Erythroblast (primary cell): ENCODE measurements at places on chromosomes 11 and 22.

- no peak for DNase-seq
These were observed 103.7 kb downstream of the ZBTB16 start for GRCh38 chr11:114163229-114163631.

- DNase-seq = no peak
These were observed 165.1 kb downstream of the CEP164 start for GRCh38 chr11:117492578-117493251.

- no peak for DNase-seq
These were observed 44.1 kb downstream of the MYH9 start for GRCh38 chr22:36343720-36344105.

DNA sequence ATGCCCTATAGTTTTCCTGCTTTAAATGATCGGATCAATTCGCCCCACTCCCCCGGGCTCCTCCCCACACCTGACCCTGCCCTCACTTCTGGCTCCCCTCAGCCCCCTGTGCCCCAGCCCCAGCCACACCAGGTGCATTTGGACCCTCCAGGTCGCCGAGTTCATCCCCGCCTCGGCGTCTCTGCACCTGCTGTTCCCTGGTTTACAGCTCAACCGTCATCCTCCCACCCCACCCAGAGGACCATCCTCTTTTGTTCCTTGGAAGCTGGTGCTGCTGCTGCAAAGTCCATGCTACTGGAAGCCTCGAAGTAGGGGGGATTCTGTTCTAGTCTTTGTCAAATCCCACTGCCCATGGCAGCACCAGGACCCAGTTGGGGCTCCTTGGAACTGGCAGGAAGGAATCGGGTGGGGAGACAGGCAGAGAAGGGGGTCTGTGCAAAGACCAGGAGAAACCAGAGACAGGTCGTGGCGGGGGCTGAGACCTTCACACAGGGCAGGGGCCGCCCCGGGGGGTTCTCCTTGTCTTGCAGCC lies 4.5 kb upstream of the MUC5B start:
- DNase-seq = no peak

GRCh38 chr11:44840521-44841251 lies 110.0 kb downstream of the TP53I11 start:
- DNase-seq = no peak

- DNase-seq = no peak
These were observed 4.6 kb upstream of the TALDO1 start for GRCh38 chr11:742571-743201.

- no peak for DNase-seq
These were observed 340.4 kb downstream of the ETS1 start for GRCh38 chr11:128246810-128247594.

- DNase-seq = peak; percentile 55
These were observed 2.9 kb upstream of the TUBGCP6 start for GRCh38 chr22:50247748-50248147.

- no peak for DNase-seq
These were observed 695.6 kb downstream of the CNTN5 start for GRCh38 chr11:99716302-99716701.

DNA sequence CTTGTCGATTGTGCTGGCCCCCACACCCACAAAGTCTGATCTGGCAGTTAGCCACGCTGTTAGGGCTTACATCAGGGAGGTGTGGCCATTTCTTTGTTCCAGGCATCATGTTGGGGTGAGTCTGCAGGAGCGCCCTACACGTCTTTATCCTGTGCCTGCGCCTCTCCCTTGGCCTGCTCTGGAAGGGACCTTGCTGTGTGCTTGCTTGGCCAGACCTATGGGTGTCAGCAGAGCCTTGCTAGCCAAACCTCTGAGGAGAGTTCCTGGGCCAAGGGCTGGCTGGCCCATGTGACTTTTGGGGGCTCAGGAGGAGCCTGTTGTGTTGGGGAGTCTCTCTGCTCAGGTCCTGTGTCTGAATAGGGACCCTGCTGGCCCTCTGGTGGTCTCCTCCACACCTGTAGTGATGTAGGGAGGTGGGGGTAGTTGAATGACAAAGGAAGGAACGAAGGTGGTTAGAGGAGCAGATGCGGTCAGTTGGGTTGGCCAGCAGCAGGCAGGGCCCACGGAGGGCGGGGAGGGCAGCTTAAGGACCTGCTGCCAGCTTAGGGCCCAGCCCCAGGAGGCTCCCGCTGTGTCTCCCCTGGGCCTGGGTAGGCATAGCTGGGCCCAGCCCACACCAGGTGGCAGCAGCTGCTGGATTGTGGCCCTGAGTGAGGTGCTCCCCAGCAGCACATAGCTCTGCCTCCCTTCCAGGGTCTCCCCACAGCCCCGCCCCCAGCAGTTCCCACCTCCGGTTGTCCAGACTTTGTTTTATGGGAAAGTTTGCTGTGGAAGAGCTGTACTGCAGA lies 7.9 kb downstream of the PPIL2 start:
- DNase-seq = no peak

- no peak for DNase-seq
These were observed 148.3 kb upstream of the RASSF10 start for GRCh38 chr11:12860827-12861226.

DNA sequence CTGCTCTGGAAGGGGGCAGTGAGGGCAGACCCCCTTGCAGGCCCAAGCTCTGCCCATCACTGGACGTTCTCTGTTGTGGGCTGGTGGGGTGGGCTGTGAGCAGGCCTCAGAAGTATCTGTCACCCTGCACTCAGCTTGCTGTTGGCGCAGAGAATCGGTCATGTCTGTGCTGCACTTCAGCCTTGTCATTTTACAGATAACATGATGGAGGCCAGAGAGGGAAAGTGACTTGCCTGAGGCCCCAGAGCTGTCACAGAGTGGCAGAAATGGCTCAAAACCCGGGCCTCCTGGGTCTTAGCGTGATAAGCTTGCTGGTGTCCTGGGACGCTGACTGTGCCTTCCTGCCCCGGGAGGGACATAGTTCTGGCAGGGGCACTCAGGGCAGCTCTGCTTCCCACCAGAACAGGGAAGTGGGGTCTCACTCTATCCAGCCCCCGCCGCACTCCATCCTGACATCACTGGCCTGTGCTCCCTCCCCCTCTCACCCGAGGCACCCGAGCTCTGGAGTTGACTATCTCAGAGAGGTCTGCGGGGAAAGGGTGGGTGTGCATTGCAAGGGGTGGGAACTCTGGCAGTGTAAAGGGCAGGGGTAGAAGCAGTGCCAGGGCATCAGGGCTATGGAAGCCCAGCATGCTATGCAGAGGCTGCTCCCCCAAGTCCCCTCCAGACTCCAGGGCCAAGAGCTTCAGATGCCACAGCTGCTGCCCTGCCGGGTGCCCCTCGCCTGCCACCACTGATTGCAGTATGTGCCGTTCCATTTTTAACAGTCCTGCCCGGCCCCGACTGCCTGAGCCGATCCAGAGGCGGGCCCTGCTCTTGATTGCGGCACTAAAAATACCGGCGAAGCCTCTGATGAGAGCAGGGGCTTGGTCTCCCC lies 50.4 kb upstream of the NECTIN1 start:
- DNase-seq = no peak

DNA sequence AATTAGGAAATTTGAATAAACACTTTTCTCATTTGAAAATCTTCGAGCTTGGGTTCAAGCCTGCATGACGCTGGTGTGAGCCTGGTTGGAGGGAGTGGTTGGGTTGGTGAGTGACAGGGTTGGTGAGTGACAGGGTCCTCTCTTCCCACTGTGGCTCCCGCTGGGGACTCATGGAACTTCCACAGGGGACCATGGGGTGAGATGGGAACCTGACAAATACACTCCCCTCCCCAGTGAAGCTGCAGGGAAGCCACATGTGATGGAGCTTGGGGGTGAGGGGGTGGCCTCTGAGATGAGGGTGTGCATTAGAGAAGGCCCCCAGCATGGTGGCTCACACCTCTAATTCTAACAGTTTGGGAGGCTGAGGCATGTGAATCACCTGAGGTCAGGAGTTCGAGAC lies 66.8 kb downstream of the RTL6 start:
- DNase-seq = no peak

GRCh38 chr11:117928446-117929141 lies 608 bp downstream of the TMPRSS13 start:
- DNase-seq = no peak

- no peak for DNase-seq
These were observed 593.5 kb downstream of the TBC1D22A start for GRCh38 chr22:47355776-47356510.

DNA sequence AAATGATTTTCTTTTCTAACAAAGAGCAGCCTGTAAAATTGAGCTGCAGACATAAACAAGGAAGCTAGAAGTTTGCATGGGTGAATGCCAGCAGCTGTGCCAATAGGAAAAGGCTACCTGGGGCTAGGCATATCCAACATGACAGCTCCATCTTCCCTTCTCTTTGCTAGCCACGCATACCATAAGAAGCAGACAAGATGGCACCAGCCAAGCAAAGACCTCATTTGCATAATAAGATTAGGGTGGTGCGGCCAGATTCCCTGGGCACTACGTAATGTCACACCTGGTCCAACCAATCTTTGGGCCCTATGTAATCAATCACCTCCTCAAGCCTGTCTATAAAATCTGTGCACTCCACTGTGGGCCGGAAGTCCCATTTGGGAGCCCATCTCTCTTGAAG lies 108.3 kb downstream of the SWAP70 start:
- DNase-seq = no peak

GRCh38 chr11:124167826-124168231 lies 15.3 kb upstream of the OR10D3 start:
- DNase-seq = no peak

DNA sequence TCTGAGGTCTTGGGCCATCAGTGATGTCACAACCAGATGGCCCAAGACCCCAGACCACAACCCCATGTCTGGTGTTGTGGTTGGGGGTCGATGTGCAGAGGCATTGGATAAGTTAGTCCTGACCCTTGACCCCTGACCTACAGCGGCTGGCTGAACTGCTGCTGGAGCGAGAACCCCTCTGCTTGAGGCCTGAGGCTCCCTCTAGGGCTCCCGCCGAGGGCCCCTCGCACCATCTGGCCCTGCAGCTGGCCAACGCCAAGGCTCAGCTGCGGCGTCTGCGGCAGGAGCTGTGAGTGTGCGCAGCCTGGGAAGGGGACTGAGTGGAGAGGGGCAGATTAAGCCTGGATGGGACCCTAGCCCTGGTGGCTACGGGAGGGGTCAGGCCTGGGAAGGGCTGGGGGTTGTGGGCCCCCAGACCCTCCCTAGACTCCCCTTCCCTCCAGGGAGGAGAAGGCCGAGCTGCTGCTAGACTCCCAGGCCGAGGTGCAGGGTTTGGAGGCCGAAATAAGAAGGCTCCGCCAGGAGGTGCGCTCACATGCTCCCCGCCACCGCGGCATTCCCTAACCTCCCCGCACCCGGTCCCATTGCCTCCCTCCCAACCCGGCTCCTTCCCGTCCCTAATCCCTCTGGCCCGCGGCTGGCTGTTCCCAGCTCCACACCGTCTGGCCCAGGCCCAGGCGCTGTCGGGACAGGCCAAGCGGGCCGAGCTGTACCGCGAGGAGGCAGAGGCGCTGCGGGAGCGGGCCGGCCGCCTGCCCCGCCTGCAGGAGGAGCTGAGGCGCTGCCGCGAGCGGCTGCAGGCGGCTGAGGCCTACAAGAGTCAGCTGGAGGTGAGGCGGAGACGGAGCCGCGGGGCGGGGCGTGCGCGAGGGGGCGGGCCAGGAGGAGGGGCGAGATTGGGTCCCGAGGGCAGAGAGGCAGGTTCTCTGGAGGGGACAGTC lies 2.1 kb downstream of the CCDC88B start:
- DNase-seq = peak; percentile 97

DNA sequence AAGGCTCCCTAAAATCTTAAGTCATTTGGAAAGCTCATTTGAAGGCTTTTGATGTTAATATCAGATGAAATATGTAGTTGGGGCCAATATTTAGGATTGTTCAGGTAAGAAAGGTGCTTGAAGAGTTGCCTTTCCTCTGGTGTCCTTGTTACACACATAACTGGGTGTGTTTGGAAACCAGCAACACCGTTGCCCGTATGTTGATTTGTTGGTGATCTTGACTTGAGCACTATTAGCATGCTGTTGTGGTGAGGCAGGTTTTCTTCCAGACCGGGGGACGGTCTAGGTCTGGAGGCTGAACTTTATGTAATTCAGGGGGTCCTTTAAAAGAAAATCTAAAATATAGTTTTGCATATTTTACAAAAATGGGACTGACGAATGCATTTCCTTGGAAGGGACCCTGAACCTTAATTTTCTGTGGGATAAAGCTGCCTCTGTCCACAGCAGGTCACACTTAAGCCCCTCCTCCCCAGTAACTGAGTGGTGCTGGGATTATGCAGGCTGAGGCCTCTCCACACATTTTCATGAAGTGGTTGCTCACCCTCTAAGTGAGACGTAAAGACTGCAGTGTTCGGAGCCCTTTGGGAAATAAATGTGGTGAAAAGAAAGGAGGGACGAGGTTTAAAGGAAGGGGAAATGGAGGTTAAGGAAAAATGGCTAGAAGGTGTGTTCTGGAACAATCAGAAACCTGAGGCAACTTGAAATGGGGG lies 1.8 kb downstream of the YWHAH start:
- peak; percentile 45 for DNase-seq

- DNase-seq = no peak
These were observed 9.8 kb downstream of the THAP12 start for GRCh38 chr11:76371170-76371569.

DNA sequence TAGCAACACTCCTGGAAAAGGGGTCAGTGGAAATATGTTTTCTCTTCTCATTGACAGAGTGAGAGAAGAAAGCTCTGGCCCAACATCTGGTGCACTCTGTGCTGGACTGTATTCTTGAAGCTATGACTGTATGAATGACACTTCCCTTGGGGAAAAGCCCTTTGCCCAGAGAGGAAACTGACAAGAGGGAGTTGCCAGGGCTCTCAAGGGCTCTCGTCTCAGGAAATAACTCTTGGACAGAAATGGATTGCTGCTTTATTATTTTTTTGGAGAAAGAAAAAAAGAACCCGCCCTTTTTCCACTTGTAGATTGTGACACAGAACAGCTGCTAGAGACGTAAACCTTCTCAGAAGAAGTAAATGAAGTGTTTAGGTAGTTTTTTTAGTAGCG lies 11.4 kb downstream of the ETS1 start:
- no peak for DNase-seq

DNA sequence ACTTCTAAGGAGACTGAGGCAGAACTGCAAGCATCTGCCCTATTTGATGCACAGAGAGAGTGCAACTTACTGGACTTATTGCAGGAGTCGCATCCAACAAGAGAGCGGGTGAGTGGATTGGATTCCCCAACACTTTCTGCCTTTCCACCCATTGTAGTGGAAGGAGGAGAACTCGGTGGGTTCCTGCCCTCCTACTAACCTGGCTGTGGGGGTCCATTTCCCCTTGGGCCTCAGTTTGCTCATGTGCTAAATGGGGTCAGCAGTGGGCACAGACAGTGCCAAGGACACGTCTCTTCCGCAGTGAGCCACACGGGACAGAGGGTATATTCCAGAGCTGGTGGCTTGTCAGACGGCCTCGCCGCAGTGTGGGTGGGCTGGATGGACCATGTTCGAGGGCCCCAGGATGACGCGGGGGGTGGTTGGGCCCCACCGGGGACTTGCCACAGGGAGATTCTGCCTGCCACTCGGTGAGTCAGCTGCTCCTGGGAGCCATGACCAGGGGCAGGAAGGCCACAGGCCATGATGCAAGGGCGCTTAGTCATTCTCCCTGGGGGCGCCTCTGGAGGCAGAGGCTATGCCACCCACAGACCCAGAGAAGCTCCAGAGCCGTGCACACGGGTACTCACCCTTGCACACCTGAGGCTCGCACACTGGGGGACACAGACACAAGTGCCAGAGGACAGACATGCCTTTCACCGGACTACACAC lies 8.2 kb downstream of the ALX4 start:
- no peak for DNase-seq
